ENCODE measurements at places on chromosomes 4 and X. TPM values are rescaled to one million over a fixed set of nuclear protein-coding genes. Genes with fewer than 3 reads are reported as not detected.

BGN gene
- 10.3 TPM for total RNA-seq

FANCB gene
- 0.67 TPM for total RNA-seq

KLKB1 gene
- not detected for total RNA-seq

GSX2 gene
- total RNA-seq: not detected

CNKSR2 gene
- total RNA-seq: 3.4 TPM

IBSP gene
- total RNA-seq: not detected

TBC1D8B gene
- total RNA-seq: 1.3 TPM

AWAT2 gene
- not detected for total RNA-seq

PCDH7 gene
- 8.2 TPM for total RNA-seq

CT83 gene
- total RNA-seq: not detected

All from kidney epithelial cell (primary cell).